ENCODE measurements at places on chromosomes 12 and 14.

DNA sequence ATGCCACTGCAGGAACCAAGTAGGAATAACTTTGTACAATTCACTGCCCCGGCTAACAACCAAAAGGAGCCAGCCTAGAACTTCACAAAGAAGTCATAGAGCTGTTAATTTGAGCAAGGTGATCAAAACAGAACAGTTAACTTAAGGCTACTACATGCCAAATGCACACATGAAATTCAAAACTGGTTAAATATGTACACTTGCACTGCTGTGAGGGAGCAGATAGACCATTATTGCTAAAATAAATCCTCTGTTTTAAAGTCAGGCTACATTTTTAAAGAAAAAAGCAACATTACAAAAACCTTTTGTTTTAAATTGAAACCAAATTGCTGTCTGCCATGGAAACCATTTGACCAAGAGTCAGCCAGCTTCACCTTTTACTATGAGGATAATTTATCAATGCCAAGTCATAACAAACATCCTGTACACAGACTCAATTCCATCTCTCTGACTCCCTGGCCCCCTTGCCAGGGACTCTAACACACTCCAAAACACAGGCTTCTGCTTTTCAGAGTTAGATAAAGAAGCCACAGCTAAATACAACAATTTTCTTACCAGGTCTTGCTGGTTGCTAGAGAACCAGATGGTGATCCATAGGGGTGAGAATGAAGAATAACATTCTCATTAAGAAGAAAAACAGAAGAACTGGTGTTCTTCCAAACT is 84.0 kb downstream of the LRP6 start:
- DNase-seq: no peak

DNA sequence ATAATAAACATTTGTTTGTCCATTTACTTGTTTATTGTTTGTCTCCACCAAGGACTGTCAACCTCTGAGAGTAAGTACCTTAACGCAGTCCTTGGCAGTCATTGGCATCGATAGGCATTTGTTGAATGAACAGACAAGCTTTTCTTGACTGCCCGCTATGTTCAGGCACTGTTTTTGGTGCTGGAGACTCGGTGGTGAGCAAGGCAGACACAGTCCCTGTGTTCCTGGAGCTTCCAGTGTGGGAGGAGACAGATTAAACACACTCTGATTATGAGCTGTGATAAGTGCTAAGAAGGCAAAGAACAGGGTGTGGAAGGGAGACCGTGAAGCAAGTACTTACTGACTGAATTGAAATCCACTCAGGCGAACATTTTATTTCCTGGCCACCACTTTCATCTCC is 1.2 kb downstream of the ATP6V0A2 start:
- DNase-seq: peak; percentile 35

DNA sequence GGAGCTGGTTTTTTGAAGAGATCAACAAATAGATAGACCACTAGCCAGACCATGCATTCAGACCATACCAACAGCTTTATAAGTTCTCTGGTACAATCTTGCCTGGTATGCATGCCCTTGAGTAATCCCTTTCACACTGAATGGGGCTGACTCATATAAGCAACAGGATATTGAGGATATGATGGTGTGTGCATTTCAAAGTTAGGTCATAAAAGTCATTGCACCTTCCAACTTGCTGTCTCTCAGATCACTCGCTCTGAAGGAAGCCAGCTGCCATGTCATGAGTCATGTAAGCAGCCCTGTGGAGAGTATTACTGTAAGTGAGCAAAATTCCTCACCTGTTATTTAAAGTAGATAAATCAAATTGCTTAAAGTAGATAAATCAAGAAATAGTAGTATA is 45.0 kb upstream of the OR6J1 start:
- peak; percentile 48 for DNase-seq

DNA sequence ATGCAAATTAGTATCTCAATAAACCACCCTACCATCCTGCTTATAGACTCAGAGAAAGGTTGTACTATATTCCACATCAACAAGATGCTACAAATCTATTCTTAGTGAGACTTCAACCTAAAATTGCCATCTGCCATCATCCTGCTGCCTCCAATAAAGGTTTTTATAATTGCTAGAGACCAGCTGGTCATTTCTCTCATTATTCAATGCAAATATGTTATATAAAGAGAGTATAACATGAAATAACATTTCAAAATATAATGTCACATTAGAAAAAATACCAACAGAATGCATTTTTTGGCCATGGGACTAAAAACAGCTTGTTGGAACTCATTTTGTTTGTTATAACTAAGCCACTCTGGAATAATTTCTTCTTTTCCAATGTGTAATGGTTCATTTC is 247.3 kb downstream of the LRIG3 start:
- no peak for DNase-seq

DNA sequence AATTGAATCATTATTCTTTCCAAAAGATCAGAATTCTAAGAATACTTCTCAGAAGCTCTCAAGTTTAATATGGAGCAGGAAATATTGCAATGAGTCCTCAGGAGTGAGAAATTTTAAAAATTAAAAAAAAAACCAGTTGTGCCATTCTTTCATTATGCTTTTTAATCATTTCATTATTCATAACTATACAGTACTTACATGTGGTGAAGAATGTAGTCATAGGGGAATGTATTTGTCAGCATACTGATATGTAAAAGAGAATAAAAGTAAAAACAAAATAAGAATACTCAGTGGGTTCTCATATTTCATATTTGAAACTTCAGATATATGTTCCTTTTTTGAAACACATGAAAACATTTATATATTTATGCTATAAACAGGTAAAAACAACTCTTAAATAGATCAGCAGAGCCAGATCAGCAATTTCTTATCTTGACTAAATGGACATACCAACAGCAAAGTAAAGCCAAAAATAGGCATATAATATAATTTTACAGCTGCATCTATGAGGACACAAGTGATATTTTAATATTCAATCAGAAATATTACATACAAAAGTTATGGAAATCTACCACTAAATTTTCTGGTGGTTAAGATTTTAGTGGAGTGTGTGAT is 19.9 kb upstream of the MBIP start:
- DNase-seq: no peak

DNA sequence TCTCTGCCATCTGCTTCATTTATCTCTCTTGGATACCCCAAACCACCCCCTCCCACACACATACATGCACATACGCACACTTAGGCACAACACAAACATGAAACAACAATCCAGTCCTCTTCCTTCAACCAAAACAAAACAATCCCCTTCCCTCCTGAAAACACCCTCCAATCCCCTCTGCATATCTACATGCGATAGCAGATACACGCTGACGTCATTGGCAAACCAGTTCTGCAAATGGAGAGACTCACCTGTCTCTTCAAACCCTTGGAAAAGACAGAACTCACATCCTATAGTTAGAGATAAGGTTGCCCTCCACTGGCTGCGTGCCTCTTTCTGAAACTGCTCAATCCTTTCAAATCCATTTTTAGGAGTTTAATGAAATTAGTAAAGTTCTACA is 37.2 kb upstream of the RMST start:
- no peak for DNase-seq

- DNase-seq: no peak
Measured at GRCh38 chr14:57413849-57414248, 23.5 kb downstream of the NAA30 start.

- no peak for DNase-seq
Measured at GRCh38 chr14:93005838-93006237, 82.9 kb downstream of the CHGA start.

- no peak for DNase-seq
Measured at GRCh38 chr14:55771242-55771981, 191.4 kb downstream of the KTN1 start.

DNA sequence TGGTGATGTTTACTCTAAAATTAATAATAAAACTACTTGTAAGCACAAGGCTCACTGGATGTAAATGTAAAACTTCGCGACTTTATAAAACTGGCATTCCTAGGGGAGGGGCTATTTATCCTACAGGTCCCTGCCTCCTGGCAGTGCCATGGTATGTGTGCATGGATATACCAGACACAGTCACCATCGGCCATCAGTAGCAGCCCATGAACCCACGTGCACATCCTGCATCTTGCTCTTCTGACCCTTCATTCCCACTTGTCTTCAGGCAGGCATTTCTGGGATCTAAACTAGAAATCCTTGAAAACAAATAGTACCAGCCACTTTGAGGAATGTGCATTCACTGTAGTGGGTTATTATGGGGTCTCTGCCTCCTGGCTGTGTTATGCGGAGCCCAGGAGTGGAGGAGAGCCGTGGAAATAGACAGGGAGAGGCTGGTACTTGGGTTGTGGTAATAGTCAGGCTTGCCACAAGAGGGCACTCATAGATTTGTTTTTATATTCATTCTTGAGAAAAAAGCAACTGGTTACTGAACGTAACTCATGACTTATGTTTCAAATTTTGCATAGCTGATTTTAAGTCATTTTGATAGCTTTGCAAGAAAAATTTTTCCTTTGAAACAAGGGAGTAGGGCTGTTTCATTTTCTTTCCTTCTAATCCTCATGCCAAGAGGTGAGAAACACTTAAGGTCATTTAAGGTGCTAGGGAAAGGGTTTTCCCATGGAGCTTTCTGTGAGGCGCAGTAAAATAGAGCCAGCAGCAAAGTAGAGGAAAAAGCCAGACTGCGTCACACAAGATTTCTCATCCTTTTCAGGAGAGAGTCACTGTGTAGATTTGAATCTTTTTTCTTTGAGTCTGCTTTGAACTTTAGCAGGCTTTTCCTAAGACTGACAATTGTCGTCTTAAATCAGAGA is 17.4 kb upstream of the GALNT16 start:
- DNase-seq: peak; percentile 62

- DNase-seq: no peak
Measured at GRCh38 chr12:112987561-112987960, 9.2 kb downstream of the OAS2 start.

GRCh38 chr12:105756961-105757360 is 381.8 kb downstream of the NUAK1 start:
- DNase-seq: no peak

- DNase-seq: no peak
Measured at GRCh38 chr12:65596514-65597091, 227.7 kb upstream of the HMGA2 start.

DNA sequence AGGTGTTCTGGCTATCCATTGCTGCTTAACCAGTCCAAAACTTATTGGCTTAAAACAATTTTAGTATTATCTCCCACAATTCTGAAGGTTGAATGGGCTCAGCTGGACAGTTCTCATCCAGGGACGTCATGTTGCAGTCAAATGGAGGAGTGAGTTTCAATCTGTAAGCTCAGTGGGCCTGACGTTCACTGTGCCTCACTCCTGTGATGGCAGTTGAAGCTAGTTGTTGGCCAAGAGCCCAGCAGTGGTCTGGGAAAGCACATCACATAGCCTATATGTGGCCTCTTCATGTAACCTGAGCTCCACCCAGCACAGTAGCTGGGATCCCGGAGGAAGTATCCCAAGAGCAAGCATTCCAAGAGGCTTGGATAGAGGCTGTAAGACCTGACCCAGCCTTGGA is 40.6 kb upstream of the CDKN3 start:
- DNase-seq: no peak

GRCh38 chr14:59389936-59390335 is 75.2 kb downstream of the GPR135 start:
- no peak for DNase-seq

DNA sequence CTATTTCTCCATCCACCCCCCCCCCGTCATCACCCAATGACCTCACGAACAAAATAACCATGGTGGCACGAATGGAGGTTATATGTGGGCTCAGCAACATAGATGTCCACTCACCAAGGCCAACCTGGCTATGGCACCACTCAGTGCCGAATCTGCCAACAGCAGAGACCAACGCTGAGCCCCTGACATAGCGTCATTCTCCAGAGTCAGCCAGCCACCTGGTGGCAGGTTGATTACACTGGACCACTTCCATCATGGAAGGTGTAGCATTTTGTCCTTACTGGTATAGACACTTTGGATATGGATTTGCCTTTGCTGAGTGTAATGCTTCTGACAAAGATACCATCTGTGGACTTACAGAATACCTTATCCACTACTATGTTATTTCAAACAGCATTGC is 24.2 kb upstream of the DYRK2 start:
- no peak for DNase-seq

- no peak for DNase-seq
Measured at GRCh38 chr12:57586128-57586527, 4.9 kb upstream of the PIP4K2C start.

- no peak for DNase-seq
Measured at GRCh38 chr12:5756338-5756842, 188.7 kb downstream of the ANO2 start.

GRCh38 chr14:98498019-98498885 is 773.7 kb downstream of the BCL11B start:
- no peak for DNase-seq

DNA sequence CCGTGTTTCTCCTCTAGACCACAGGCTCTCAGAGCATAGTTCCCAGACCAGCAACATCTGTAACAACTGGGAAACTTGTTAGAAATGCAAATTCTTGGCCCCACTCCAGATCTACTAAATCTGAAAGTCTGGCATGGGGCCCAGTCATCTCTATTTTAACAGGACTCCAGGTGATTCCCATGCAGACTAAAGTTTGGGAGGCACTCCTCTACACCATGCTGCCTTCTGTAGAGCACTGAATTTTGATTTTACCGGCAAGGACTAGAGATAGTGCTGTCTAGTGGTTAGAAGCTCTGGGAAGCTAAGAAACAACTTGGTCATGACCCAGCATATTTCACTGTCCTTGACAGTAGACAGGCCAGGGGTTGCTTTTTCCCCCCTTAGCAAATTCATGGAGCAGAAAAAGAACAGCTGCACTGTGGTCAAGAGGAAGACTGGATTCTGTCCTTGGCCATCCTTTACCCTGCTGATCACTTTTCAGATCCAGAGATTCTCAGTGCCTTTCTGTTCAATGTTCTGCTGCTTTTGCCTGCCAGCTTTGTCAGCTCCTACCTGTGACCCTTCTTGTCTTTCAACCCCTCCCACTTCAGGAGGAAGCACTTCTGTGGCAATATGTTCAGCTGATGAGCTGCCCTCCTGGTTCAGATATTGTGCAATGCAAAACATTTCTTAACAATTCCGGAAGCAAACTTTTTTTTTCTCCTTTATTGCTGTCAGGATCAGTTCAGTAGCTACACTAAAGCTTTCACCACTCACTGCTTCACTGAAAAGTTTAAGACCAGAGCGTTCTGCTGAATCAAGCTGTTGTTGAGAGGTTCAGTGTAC is 133.8 kb upstream of the NUDT4 start:
- DNase-seq: peak; percentile 18
